Stimulated activated CD8-positive, alpha-beta memory T cell treated with anti-CD3 and anti-CD28 coated beads, Interleukin-7, amount 100 ng/mL, for 1 hour (primary cell): ENCODE measurements at places on chromosomes 4 and X.

DNA sequence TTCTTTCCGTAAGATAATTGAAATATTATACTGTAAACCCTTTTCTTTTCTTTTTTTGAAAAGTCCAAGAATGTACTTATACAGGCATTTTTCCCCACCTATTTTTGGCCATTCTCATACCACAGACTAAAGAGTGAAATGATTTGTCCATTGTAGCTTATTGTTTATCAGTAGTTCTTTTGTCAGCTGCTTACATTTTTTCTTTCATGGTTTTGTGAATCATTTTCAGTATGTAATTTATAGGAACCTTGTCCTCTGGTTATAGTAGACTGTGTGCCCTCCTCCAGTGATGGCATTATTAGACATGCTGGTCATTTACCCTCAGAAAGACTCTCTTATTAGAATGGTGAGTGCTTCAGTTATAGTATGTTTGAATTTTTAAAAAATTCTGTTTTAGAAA, 56.7 kb downstream of the CCKAR start:
- no peak for DNase-seq

DNA sequence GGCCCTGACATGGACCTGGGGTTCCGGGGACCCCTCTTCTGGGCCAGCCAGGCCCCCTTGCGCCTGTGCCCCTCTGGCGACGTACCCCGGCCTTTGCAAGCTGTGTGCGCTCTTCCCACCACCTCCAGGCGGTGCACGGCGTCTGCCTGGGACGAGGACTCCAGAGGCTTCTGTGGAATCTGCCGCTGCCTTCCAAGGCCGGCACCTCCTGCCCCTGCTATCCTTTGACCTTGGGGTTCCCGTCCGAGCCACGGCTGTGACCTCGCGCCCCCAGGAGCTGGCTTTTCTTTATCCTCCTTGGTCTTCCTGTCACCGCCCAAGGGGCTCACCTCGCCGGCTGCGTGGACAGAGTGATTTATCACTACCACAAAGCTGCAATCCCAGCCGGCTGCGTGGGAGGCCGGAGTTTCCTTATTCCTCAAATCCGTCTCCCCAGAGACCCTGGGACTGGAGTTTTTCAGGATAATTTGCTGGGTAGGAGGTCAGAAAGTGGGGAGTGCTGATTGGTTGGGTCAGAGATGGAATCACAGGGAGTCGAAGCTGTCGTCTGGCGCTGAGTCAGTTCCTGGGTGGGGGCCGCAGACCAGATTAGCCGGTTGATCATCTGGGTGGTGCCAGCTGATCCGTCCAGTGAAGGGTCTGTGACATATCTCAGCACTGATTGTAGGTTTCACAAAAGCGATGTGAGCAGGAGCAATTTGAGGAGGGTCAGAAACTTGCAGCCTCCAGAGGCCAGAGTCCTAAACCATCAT, 19.8 kb upstream of the PLCXD1 start:
- DNase-seq, result no peak

- no peak for DNase-seq
Measured at GRCh38 chr4:41135801-41136200, 78.5 kb downstream of the APBB2 start.

- DNase-seq, result no peak
Measured at GRCh38 chr4:94641702-94642560, 115.8 kb upstream of the BMPR1B start.

- DNase-seq, result no peak
Measured at GRCh38 chr4:78766650-78767049, 9.5 kb upstream of the BMP2K start.

DNA sequence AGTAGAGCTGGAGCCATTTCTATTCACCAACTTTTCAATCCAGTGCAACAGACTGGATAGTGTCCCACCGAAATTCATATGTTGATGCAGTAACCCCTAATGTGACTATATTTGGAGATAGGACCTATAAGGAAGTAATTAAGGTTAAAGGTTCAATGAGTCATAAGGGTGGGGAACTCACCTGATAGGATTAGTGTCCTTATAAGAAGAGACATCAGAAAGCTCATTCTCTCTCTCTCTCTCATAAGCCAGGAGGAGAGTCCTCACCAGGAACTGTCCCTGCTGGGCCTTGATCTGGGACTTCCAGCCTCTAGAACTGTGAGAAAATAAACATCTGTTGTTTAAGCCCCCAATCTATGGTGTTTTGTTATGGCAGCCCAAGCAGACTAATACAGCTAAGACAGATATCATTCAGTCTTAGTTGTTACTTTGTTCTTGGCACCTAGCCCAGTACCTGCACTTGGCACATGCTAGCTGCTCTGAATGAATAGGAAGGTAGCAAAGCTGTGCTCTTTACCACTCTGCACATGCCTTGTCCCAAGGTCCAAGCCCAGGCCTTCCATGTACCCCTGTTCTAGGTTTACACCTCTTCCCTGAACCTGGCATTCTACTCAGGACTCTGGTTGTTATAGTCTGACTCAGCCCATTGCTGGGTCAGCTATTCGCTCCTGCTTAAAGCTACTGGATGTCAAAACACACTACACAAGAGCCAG, 19.2 kb upstream of the BRS3 start:
- DNase-seq, result no peak

DNA sequence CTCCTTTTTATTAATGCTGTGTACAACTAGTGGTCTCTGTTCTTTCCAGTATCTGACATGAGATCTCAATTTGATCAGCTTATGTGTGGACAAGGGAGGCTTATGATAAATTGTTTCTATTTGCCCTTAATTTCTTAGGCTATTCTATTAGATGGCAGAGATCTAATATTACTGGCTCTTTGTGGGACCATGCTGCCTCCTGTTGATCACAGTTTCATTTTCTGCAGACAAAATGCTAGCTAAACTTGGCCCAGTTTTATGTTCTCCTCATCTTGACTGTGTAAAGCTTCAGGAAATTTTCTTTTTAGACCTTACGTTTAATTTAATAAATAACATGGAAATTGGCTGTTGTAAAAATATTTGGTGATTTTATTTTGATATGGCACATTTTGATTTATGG, 627.1 kb upstream of the AADAT start:
- DNase-seq, result no peak

DNA sequence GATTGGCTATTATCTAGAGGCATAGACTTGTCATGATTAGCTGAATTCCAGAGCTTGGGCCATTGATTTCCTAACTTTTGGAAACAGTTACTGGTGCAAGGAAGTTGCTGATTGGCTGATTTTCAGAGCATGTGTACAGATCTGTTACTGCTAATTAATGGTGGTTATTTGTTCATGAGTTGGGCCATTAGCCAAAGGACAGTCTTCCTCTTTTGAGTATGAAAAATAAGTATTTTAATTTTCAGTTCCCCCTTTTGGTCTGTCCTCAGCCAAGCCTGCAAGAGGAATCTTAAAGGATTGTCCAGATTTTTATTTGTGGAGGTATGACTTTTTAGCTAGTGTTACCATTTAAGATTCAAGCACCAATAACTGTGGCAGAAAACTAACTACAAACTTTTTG, 7.0 kb upstream of the DSPP start:
- DNase-seq, result no peak

GRCh38 chr4:141346144-141346543, 125.4 kb downstream of the ZNF330 start:
- DNase-seq, result no peak

GRCh38 chr4:67678612-67679011, 22.3 kb downstream of the UBA6 start:
- DNase-seq, result no peak

GRCh38 chr4:13615161-13615560, 12.4 kb downstream of the BOD1L1 start:
- no peak for DNase-seq

DNA sequence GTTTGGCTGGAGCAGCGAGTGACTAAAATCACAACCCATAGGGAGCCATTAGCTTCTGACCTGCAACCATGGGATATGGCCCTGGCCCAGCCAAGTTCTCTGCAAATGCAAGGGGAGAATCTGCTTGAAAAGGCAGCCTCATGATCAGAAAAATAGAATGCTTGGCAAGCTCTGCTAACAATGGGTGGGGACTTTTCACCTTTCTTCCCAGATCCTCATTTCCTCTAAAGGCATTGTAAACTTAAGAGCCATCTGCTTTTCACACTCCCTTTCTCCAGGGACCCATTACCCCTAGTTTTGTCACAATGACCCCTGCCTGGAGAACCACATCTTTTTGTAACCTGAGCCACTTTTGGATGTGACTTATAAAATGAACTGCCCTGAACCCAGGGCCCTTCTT, 104.3 kb downstream of the PARM1 start:
- no peak for DNase-seq

GRCh38 chr4:169348541-169348940, 77.8 kb upstream of the SH3RF1 start:
- DNase-seq, result no peak

- no peak for DNase-seq
Measured at GRCh38 chr4:47790105-47790504, 47.8 kb downstream of the CORIN start.

GRCh38 chr4:86898562-86898961, 6.3 kb upstream of the C4orf36 start:
- DNase-seq, result no peak

DNA sequence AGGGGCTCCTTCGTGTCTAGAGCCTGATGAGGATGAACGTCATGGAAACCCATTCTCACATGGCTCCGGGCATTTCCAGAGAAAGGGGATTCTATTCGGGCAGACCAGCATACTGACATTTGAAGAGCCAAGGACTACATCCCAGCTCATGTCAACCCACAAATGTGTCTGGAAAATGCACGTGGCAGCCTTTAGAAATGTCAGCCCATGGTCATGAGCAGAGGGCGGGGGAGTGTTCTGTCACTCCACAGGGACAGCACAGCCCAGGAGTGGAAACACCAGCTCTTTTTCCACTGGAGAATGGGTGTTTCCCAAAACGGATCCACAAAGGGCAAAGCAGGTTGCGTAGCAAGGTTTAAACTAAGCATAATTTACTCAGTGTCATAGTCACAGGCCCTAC, 207.0 kb downstream of the BCOR start:
- DNase-seq, result no peak

- no peak for DNase-seq
Measured at GRCh38 chr4:169120624-169121023, 110.6 kb upstream of the CBR4 start.

GRCh38 chrX:23820235-23820782, 37.3 kb downstream of the SAT1 start:
- DNase-seq, result no peak

DNA sequence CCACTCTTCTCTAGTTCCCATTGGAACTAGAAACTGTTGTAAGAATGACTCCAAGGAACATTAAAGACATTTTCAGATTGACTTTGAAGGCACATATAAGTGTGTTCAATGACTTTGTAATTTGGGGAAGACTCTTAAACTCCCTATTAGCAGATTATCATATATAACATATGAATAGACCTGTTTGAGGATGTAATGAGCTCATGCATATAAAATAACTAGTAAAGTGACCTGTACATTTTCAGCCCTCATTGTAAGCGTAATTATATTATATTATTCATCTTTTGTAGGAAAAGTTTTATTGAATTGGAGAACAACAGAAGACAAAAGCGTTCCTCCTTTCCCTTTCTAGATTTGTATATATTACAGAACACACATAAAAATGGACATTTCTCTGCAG, 455.1 kb downstream of the IL1RAPL1 start:
- DNase-seq, result no peak

DNA sequence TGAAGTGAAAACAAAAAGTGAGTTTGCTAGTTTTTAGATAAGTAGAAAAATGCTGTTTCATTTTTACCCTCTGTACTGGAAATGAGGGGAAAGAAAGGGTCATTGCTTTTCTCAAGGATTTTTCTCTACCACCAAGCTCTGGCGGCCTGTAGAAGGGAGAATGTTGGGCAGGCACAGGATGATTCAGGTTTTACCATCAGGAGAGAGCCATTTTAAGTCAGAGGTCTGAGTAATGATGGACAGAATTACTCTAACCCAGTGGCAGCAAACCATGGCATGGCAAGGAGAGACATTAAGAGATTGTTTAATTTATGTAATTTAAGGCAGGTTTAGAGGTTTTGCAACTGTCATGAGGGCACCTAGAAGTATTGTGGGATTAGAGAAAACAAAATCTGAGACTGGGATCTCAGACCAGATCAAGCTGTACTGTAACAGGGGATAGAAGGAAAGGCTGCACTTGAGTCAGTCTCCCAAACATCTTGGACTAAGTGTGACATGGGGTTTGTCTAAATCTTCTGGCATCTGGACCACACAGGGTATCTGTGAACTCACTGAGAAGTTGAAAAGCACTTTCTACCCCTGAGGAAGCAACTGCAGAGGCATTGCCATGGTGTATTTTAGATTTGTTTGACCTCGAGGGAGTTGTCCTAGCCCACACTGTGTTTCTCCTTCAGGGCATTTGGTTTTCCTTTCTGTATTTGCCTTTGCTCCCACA, 81.6 kb downstream of the BANK1 start:
- no peak for DNase-seq

DNA sequence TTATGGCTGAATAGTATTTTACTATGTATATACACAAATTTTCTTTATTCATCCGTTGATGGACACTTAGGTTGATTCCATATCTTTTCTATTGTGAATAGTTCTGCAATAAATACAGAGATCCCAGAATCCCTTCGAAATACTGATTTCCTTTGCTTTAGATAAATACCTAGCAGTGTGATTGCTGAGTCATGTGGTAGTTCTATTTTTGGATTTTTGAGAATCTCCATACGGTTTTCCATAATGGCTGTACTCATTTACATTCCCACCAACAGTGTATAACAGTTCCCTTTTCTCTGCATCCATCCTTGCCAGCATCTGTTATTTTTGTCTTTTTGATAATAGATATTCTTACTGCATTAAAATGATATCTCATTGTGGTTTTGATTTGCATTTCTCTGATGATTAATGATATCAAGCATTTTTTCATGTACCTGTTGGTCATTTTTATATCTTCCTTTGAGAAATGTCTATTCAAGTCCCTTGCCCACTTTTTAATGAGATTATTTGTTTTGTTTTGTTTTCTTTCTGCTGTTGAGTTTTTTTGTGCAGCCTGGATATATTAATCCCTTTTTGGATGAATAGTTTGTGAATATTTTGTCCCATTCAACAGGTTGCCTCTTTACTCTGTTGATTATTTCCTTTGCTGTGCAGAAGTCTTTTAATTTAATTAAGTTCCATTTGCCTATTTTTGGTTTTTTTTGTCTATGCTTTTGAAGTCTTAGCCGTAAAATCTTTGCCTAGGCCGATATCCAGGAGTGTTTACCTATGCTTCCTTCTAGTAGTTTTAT, 466.7 kb upstream of the TENM3 start:
- DNase-seq, result no peak

DNA sequence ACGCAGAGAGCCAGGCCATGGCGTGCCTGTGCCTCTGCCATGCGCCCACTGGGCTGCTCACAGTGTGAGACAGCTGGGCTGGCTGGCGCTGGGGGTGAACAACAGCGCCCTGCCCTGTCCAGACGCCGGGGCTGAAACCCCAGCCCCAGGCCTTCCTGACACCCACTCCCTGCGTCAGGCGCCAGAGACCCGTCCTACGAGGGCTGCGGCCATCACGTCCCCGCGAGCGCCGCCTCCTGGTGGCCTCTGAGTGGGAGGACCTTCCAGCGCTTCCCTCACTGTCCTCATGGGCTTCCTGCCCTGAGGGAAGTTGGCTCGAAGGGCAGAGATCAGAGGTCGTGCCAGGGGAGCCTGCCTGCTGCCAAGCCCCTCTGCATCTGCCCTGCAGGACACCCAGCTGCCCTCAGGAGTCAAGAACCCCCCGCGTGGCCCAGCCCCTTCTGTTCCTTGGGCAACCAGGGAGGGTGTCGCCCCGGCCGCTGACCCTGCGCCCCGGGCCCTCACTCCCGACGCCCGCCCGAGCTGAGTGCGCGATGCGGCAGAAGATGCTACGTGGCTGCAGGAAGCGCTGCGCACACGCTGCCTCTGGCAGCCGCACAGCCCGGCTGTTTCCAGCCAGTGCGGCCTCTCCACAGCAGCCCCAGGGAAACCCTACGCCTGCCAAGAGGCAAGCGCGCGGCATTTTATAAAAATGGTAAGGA, 16.2 kb downstream of the NELFA start:
- no peak for DNase-seq
